GM04503 (cell line): ENCODE measurements at places on chromosomes 3 and 15.

DNA sequence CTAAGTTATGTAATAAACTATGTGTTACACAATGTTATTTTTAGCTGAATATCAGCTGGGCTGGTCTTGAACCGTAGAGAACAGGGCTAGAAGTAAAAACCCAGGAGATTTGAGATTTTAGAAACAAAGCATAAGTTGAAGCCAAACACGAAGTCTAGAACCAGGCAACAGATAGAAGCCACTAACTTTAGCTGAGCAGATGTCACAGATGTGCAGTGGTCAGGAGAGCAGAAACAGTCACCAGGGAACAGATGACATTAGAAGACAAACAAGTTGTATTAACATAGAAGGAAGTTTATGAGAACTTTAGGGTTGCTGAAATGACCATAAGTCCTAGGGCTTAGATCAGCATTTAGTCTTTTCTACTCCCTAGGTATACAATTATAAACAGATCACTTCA, 731.0 kb downstream of the ZNF385D start:
- DNase-seq: no peak

DNA sequence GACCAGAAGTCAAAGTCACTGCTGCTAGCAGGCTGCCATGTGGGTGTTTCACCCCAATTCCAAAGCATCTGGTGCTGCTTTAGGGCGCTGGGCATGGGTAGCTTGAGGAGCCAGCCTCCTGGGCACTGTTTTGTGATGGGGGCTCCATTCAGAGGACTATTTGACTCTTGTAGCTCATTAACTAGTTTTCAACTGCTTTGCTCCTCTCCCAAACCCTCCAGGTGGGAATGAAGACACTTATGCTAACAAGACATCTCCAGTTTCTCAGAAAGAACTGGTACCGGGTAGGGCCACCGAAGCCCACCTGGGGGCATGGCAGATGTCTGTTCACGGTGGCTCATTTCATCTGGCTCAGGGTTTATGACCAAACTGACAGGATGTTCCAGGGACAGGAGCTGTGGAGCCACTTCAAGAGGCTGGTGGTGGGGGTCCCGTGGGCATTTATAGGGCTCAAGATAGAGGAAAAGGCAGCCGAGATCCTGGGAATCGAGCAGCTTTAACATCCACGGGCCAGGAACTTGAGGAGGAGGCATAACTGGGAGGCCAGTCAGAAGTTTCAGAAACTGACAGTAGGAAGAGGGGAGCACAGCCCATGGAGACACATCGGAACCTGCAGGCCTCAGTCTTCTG, 17.7 kb downstream of the AMOTL2 start:
- no peak for DNase-seq

GRCh38 chr3:149975919-149976318, 5.2 kb upstream of the PFN2 start:
- no peak for DNase-seq

- DNase-seq: no peak
Observed at GRCh38 chr15:93861956-93862741, 369.2 kb upstream of the MCTP2 start.

GRCh38 chr3:196336319-196337145, 1.7 kb downstream of the TM4SF19 start:
- no peak for DNase-seq

DNA sequence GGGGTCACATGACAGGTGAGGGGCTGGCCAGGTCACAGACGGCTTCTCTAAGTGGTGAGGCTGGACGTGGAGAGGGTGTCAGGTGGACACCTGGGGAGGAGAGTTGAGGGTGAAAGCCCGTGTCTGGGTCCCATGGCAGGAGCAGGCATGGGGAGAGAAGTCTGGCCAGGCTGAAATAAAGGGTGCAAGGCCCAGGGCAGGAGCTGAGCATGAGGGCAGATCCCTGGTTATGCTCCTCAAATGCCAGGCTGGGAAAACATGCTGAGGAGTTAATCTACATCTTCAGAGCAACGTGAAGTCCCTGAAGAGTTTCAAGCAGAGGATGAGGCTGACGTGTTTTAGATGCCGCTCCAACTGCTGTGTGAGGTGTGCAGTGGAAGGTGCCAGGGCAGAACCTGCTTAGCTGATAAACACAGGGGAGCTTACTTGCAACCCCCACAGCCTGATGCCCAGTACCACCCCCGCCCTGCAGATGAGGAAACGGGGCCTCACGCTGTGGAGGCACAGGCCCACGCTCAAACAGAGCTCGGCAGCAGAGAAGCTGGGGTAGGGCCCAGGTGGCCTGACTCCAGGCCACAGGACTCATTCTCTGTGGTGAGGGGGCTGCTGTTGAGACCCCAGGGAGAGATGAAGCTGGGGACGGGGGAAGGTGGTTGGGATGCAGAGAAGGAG, 40.5 kb downstream of the HCN4 start:
- DNase-seq: no peak

- DNase-seq: no peak
Observed at GRCh38 chr3:97089621-97090020, 275.2 kb downstream of the EPHA6 start.

DNA sequence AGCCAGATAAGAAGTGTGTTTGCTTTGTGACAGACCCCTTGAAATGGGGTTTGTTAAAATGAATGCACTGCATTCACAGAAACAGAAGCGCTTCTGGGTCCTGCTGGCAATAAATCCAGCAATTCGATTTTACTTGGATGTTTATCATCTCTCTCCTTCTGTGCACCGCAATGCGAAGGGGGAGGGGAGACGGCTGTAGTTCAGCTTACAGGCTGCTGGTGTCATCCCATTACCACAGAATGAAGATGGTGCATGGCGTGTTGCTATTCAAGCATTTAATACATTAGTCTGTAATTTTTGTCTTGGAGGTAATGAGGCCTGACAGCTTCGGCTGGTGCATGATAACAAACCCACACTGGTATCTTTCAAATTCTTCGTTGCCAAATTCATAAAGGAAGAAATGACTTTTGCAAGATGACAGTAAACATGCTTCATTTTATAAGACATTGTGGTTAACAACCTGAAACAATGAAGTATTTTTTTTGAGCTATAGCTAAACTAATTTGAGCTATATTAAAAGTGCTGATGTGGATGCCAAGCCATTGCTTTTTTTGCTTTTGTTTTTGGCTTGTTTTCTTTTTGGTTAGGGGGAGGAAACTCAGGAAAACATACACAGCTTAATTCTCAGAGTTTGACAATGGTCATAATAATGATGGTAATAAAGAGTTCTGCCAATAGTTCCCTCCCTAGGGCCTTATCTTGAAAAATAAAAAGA, 418.3 kb downstream of the OTOL1 start:
- DNase-seq: no peak

DNA sequence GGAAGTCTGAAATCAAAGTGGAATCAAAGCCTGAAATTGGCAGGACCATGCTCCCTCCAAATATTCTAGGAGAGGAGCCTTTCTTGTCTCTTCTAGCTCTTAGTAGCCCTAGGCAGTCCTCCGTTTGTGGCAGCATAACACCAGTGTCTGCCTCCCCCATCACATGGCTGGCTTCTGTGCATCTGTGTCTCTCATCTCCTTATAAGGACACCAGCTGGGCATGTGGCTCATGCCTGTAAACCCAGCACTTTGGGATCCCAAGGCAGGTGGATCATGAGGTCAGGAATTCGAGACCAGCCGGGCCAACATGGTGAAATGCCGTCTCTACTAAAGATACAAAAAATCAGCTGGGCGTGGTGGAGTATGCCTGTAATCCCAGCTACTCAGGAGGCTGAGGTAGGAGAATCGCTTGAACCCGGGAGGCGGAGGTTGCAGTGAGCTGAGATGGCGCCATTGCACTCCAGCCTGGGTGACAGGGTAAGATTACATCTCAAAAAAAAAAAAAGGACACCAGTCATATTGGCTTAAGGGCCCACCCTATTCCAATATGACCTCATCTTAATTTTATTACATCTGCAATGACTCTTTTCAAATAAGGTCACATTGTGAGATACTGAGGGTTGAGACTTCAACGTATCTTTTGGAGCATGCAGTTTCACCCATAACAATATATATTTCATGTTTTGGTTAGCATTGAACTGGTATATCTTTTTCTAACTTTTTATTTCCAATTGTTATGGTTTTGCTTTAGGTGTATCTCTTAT, 148.0 kb upstream of the TPM1 start:
- DNase-seq: no peak

DNA sequence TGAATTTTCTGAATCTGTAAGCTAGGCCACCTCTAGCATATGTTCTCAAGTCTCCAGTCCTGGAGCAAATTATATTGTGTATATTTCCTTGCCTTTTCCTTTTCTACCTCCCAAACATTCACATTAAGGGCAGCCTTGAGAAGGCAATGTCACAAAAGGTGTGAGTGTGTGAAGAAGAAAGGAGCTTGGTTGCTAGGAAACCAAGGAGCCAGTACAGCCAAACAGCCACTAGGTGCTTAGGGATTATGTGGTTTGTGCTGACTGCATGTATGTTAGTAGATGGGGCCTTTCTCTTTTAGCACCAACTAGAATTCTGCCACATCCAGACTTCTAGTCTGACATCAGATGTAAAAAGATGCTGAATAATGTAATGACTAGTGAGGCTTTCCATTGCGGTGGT, 118.8 kb upstream of the DAZL start:
- no peak for DNase-seq

- no peak for DNase-seq
Observed at GRCh38 chr15:94858449-94858848, 627.1 kb downstream of the MCTP2 start.

DNA sequence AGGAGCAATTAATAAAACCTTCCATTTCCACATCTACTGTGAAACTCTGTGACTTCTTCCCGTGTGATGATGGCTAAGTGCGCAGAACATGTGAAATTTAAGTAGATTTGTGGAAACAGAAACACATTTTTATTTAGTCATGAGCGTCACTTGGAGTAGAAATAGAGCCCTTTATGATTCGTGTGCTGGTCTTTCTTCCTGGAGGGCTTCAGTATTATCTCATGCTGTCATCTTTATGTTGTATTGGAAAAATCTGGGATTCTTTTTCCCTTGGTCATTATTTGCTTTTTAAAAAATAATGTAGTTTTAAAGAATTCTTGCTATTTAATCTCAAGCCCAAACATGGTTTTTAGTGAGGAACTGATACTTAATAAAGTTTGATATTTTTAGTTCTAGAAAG, 284.0 kb upstream of the CTDSPL start:
- DNase-seq: no peak

DNA sequence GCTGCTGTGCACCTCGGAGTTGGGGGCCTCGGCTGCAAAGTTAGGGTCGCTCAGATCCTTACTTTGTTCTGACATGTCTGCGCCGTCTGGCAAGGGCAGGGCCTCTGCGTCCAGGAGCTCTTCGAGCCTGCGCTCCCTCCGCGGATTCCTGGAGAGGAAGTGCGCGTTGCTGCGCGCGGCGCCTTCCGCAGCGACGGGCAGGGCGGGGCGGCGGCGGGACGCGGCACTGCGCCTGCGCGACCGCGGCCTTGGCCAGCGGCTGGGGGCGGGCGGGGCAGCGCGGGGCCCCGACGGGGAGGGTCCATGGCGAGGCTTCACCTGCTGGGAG, at the start of gene NDN:
Gene NDN (minus strand): TSS at position 163 of the 328 bp plus-strand sequence. CDS start 88 bp downstream, at position 75.
- peak; percentile 6 for DNase-seq

GRCh38 chr3:89145995-89146394, 38.6 kb downstream of the EPHA3 start:
- peak; percentile 34 for DNase-seq

- no peak for DNase-seq
Observed at GRCh38 chr3:192181151-192181550, 546.2 kb downstream of the FGF12 start.

DNA sequence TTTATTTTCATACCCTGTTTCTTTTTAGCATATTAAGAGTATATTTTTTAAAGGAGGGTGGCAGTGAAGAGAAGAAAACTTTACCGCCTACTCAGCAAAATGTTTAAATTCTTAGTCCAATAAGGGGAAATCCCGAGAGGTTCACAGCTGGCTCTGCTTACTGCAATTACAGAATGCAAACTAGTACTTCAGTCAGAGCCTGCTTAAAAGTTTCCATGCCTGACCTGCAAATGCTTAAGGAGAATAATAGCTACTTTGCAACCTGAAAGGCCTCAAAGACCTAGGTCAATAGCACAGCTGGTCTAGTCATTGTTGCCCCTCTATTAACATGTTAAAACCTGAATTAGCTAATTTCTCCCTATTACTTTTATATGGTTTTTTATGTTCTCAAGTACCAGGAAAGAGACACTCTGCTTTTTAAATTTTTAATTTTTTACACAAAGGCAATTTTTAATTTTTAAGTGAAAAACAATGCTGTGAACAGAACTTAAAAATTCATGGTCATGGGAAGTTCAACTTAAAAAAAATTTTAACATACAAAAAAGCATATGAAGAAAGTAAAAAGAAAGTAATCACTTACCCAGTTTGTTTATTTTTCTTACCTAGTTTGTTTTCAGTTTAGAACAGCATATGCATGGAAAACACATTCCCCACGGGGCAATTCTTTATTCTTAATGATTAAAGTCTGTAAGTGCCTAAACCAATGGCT, 79.2 kb downstream of the P3H2 start:
- DNase-seq: no peak

- no peak for DNase-seq
Observed at GRCh38 chr3:63960048-63960711, 48.0 kb upstream of the SCAANT1 start.

GRCh38 chr3:29597376-29598008, 316.6 kb downstream of the RBMS3 start:
- DNase-seq: no peak

- DNase-seq: no peak
Observed at GRCh38 chr3:149382518-149382917, 5.1 kb upstream of the TM4SF1 start.
